ENCODE measurements at places on chromosomes 1 and 21.

- DNase-seq, result no peak
Measured at GRCh38 chr1:52633291-52633754, 355 bp downstream of the SHISAL2A start.

- no peak for DNase-seq
Measured at GRCh38 chr21:31509194-31510017, 150.1 kb upstream of the SOD1 start.

DNA sequence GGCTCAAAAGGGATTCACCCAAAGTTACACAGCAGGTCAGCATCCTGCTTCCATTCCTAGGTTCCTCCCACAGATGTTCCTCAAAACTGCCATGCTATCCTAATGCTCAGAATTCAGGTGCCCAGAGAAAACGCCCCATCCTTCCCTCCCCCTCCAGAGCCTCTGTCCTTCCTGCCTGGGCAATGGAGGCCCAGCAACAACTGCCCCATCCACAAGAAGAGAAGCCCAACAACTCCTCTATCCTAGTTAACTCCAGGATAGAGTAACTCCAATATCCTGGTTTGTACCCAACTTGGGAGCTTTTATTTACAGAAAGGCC, 16.9 kb downstream of the COL9A2 start:
- DNase-seq, result no peak

DNA sequence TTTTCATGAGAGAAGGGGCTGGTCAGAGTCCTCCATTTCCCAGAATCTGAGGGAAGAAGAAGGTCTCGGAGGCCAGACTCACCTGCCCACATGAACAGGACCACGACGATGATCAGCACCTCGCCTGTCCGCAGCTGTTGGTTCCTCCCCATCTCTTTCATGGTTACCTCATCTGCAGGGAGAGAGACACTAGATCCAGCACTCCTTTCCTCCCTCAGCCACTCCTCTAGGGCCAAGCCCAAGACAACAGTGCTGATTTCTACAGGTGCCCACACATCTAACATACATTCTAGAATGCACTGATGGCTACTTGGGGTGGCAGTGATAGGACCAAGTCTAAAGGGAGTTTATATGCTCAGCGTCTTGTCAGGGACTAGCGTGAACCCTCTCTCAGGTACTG, 3.0 kb downstream of the FNDC5 start:
- DNase-seq, result no peak

GRCh38 chr1:47753808-47754207, 243.4 kb downstream of the TRABD2B start:
- no peak for DNase-seq

- no peak for DNase-seq
Measured at GRCh38 chr1:20704390-20705202, 13.2 kb downstream of the KIF17 start.

DNA sequence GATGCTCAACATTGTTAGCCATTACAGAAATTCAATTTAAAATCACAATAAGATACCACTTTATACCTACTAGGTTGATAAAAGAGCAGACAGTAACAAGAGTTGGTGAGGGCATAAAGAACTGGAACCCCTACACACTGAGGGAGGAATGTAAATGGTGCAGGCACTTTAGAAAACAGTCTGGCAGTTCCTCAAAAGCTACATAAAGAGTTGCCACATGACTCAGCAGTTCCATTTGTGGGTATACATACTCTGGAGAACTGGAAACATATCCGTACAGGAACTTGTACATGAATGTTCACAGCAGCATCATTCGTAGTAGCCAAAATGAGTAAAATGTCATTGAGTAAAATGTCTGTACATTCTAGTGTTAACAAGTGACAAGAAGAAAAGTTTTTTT, 17.0 kb downstream of the NSL1 start:
- DNase-seq, result no peak

GRCh38 chr1:151993734-151994496, at the start of gene S100A10:
Gene S100A10 (minus strand): TSS chr1:151993859. CDS start chr1:151986230, 7,629 bp downstream.
- peak; percentile 82 for DNase-seq

GRCh38 chr1:44546403-44547053, 127.8 kb downstream of the TMEM53 start:
- DNase-seq, result no peak

GRCh38 chr1:52439976-52440375, 35.6 kb downstream of the PRPF38A start:
- no peak for DNase-seq

- DNase-seq, result no peak
Measured at GRCh38 chr1:25196830-25197229, 35.5 kb downstream of the SYF2 start.

- peak; percentile 15 for DNase-seq
Measured at GRCh38 chr1:97071173-97071572, 349.6 kb downstream of the PTBP2 start.

GRCh38 chr1:242139442-242139841, 140.5 kb upstream of the MAP1LC3C start:
- no peak for DNase-seq

DNA sequence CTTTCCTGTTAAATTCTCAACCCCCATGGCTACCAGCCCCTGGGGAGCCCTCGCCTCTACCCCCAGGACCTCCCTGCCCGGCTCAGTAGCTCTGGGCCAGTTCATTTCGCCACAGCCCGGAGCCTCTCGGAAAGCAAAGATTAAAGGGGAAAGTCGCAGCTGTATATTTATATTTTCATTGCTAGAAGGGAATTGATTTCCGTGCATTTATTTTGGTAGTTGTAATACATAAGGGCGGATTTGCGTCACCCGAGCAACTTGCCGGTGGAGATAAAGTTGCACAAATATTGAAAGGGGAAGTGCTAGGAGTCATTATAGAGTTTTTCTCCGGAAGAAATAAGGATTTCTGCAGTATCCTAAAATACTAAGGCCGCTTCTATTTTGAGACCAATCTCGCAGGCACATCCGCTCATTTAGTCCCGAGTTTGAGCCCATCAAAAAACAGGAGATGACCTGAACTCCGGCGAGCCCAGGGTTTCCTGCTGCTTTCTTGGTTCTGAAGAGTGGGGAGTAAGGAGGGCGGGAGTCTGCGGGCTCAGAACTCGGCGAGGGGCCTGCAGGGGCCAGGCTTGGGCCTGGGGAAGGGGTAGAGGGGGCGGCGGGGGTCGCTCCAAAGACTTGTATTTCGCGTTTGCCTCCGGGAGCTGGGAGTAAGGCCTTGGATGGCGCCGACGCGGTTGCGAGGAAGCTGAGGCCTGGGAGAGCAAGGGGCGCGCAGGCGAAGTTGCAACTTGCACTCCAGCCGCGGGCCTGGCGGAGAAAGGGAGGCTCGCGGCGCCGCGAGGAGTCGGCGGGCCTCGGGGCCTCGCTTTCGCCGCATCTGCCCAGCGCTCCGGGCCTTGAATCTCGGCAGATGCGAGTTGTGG, 2.5 kb upstream of the HLX start:
- DNase-seq, result no peak

- DNase-seq, result no peak
Measured at GRCh38 chr1:155187456-155187891, 13.8 kb downstream of the TRIM46 start.

DNA sequence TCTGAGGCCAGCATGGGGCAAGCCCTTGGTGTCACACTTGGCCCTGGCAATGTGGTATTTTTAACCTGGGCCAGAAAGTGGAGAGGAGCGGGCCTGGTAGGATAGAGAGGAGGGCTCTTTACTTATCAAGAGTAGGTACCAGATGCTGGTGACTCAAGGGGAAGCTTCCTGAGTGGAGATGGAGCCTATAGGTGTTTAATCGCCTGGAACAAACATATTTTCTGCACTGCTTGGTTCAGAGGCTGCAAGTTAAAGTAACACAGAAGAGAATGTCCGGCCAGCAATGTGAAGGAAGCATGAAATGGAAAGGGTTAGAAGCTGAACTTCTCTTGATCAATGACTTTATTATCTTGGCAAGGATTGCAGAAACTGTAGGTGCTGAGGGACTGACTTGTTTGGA, 74.3 kb downstream of the DDR2 start:
- DNase-seq, result no peak

GRCh38 chr1:33048426-33048825, 11.7 kb upstream of the AK2 start:
- no peak for DNase-seq

DNA sequence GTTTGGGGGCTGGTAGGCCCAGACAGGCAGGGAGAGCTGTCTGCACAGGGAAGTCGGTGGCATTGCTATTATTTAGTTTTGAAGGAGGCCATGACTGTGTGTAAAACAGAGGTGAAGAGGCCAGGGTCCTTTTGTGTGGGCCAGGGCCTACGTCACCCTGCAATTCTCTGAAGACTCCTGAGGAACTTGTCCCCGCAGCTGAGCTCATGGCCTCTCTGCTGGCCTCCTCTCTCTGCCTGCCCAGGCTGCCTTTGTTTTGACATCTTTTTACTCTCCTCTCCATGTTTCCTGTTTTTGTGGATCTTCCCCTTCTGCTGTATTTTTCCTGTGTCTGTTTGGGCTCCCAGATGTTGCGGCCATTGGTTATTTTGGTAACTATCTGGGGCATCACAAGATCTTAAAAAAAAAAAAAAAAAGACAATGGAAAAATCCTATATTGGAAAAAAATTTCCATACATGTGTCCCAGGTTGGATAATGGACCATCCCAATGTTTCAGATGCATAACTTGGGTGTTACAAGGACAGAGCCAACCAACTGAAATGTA, 280.7 kb downstream of the RPS6KC1 start:
- no peak for DNase-seq

- no peak for DNase-seq
Measured at GRCh38 chr1:179288977-179289376, 4.6 kb upstream of the SOAT1 start.

- no peak for DNase-seq
Measured at GRCh38 chr1:202547215-202547614, 163.0 kb downstream of the SYT2 start.

GRCh38 chr1:170853302-170853701, 82.0 kb upstream of the MROH9 start:
- no peak for DNase-seq

- DNase-seq, result peak; percentile 49
Measured at GRCh38 chr1:177211231-177211630, 40.5 kb downstream of the BRINP2 start.

GRCh38 chr1:179142889-179143299, 61.0 kb downstream of the TOR3A start:
- peak; percentile 96 for DNase-seq

DNA sequence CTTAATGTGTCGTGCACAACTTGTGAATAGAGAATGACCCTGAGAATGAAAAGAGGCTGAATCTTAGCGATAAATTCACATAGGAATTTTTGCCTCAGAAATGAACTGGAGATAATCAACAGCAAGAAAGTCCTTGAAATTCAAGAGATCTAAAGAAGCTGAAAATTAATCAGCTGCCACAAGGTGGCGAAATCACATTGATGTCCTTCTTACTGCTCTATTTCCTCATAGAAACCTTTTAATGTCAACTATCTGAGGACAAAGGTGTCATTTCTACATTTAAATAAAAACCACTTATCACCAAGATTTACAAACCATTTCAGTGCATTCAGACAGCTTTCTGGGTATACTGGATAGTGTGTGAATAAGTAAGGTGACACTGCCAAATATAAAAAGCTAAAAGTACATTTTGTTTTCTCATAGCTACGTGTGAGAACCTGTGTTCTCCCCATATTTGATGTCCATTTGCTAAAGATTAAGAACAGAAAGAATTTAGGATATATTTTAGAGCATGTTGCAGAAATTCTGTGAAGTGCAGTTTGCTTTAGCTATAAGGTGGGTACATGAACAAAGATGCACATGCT, 485.3 kb upstream of the PTBP2 start:
- peak; percentile 87 for DNase-seq

DNA sequence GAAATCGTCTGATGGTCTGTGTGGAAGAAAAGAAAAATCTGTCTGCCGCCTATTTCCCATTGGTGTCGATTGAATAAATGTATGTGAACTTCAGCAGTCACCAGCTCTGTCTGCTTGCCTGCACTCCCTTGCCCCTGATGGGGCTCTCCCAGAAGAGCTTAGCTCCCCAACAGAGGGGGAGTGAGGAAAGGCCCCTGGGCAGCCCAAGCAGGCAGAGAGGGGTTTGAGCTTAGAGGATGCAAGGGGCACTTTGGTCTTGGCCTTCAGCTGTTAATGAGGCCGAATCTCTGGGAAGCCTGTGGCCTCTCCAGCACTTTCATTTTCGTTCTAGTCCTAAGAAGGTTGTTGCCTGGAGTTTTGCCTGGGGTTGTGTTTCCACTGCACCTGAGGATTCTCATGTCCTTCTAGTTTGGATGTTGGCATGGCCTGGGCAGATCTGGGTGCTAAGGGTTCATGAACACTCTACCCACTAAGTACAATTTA, 2.8 kb downstream of the FOXD2 start:
- no peak for DNase-seq

DNA sequence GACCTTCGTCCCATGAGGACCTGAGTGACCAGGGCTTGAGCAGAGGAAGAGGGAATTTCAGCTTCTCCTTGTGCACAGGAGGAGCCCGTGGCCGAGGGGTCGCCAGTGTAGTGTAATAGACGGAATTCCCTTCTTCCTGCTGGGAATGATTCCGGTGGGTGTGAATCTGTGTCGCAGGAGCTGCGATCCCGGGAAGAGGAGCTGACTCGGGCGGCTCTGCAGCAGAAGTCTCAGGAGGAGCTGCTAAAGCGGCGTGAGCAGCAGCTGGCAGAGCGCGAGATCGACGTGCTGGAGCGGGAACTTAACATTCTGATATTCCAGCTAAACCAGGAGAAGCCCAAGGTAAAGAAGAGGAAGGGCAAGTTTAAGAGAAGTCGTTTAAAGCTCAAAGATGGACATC, 34.4 kb downstream of the MAP3K21 start:
- DNase-seq, result no peak

- DNase-seq, result peak; percentile 73
Measured at GRCh38 chr1:52238474-52238873, 96.6 kb downstream of the ZFYVE9 start.

- DNase-seq, result peak; percentile 21
Measured at GRCh38 chr1:114315631-114316030, 162.0 kb upstream of the SYT6 start.

DNA sequence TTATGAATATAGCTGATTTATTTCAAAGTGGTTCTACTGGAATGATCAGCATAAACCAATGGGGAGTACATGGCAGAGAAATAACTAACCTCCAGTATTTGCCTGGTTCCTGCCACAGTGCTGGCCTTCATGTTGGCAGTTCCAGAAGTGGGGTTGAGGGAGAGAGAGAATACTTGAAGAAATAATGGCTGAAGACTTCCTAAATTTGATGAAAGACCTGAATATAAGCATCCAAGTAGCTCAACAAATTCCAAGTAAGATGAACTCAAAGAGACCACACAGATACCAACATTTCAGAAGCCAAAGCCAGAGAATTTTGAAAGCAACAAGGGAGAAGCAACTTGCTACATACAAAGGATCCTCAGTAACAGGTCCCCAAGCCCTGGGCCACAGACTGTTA, 34.3 kb downstream of the S100B start:
- no peak for DNase-seq

GRCh38 chr1:30902593-30903290, 5.8 kb downstream of the SDC3 start:
- DNase-seq, result no peak

DNA sequence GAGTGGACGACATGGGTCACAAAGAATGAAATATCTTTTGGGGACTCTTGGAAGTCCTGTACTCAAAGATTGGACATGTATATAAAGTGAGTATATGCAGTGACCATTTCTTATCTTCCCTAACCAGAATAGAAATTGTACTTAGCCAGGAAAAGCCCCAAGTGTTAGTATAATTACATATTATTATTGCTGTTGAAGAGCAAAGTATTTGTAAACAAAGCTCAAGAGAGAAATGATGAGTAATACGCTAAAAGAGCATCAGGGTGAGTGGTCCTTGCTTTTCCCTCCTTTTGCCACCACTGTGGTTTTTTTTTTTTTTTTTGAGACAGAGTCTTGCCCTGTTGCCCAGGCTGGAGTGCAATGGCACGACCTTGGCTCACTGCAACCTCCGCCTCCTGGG, 6.4 kb upstream of the CGN start:
- no peak for DNase-seq

- DNase-seq, result no peak
Measured at GRCh38 chr1:28835237-28835650, 23.3 kb downstream of the OPRD1 start.
